ENCODE measurements at places on chromosomes 6 and 20.

GRCh38 chr20:38293491-38294065, 10.4 kb upstream of the BPI start:
- DNase-seq: no peak

GRCh38 chr6:73558624-73559398, 38.0 kb upstream of the EEF1A1 start:
- DNase-seq: no peak

GRCh38 chr20:17871181-17871580, 97.4 kb downstream of the SNX5 start:
- DNase-seq: no peak

GRCh38 chr6:99241905-99242534, 107.5 kb downstream of the FAXC start:
- DNase-seq: no peak

- DNase-seq: no peak
Measured at GRCh38 chr20:40963505-40963845, 65.1 kb upstream of the TOP1 start.

DNA sequence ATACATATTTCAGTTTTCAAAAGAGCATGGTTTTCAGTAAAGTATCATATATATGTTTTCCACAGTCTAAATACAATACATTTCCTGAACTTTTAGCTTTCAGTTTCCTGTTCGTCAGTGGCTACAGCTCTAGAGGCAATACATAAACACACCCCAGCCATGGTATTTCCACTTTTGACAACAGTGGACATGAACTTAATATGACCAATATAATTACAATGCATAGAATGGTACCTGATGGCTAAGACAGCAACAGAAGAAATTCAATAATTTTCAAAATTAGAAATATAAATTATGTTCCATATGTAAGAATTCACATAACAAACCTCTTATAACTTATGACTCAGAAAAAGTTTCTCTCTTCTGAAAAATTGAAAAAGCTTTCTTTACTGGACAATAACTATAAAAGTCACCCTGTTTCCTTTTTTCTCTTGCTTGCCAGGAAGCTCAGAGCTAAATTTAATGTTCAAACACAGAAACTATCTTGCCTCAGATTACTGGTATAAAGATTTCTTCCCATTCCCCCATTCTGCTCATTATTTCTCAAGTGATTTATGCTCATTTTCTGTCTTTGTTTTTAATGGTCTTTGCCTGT, 19.2 kb downstream of the FKBP5 start:
- DNase-seq: no peak

DNA sequence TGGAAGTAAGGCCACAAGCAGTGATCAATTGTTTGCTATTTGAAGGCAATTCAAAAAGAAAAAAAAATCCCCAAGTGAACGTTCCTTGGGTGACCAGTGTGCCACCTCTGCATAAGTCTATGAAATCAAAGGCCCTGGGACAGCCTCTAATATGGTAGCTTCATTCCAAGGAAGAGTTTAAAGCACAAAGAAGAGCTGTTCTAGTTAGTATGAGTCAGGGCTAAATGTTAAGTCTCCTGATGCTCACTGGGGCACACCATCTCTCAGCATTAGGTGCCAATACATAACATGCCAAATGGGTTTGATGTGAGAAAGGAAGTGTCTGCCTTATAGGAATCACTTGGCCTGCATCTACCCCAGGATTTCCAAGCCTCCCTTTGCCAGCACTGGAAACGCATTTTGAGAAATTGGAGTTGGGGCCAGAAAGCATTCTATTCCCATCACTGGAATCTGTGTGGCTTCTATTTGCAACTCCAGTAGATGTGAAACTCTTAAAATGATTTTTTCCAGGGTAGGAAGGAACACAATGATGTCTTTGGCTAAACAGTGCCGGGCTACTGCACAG, 13.0 kb downstream of the UNC5CL start:
- no peak for DNase-seq

DNA sequence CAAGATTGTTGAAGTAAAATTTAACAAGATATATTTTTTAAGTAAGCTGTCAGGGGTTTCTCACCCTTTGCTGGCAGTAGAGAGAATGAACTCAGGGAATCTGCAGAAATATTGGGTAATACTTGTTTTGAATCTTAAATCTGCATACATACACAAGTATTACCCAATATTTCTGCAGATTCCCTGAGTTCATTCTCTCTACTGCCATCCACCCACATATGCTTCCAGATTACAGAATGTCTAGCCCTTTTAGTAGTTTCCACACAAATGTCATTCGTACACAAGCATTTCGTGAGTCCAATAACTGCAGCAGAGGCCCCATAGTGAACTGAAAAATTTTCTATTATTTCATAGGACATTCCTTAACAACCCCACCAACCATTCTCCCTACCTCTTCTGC, 69.6 kb upstream of the TNFRSF21 start:
- no peak for DNase-seq

DNA sequence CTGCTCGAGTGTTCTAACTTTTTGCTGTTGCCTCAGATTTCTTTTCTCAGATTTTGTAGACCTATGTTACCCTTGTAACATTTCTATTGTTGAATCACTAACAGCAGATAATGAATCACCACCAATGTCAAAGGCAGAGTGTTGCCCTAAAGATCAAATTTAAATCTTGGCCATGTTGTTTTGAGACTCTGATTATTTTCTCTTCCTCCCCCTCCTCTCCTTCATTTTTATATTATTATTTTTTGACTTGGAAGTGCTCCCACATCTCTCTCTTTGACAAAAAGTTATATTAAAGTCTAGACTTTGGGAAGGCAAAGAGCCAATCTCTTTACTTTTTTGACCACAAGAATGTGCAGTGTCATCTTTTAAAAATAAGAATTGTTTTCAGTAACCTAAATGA, 422.7 kb downstream of the NKAIN2 start:
- DNase-seq: no peak

GRCh38 chr20:431012-431904, 23.2 kb downstream of the RBCK1 start:
- no peak for DNase-seq

GRCh38 chr6:137282254-137282653, 63.1 kb upstream of the IFNGR1 start:
- DNase-seq: no peak

- no peak for DNase-seq
Measured at GRCh38 chr6:37866590-37867507, 47.3 kb downstream of the ZFAND3 start.

DNA sequence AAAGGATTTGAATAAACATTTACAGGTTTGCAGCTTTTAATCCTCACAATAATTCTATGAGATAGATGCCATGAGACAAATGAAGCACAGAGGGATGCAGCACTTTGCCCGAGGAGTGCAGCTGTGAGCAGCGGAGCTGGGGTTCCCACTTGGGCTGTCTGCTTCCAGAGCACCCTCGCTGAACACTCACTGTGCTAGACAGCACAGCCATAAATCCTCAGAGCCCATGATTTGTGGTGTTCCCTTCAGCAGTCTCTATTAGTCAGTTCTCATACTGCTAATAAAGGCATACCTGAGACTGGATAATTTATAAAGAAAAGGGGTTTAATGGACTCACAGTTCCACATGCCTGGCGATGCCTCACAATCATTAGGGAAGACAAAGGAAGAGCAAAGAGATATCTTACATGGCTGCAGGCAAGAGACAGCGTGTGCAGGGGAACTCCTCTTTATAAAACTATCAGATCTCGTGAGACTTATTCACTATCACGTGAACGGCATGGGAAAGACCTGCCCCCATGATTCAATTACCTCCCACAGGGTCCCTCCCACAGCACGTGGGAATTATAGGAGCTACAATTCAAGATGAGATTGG, 25.3 kb upstream of the CTAGE9 start:
- DNase-seq: no peak

DNA sequence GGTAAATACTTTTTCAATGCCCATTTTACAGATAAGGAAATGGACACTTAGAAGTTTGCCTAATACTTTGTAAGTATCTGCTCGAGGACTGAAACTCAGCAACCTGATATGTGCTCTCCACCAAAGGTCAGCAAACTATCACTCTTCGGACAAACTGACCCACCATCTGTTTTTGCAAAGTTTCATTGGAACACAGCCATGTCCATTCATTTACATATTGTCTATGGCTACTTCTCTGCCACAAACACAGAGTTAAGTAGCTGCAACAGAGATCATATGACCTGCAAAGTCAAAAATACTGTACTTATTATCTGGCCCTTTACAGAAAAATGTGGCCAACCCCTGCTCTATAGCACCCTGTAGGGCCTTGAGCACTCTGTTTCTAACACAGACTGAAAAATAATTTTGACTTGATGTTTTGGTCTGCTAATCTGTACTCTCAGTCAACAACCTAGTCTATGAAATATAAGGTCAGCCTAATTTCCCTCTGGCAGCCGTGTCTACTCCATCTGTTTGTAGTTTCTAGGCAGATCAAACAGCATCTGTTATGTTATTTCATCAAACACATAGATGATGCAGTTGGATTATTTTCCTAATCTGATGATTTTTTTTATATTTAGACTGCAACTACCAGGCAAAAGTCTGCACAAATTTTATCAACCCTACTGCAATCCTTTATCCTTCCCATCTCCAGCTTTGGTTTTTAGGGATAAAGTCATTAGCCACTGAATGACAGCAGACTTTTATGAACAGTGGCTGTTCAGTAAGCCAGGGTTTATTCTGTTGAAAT, 41.4 kb upstream of the BEND6 start:
- DNase-seq: no peak

GRCh38 chr6:169229615-169230321, 23.9 kb downstream of the THBS2 start:
- DNase-seq: peak; percentile 70

- DNase-seq: no peak
Measured at GRCh38 chr20:56202493-56203077, 45.9 kb upstream of the MC3R start.

- no peak for DNase-seq
Measured at GRCh38 chr6:22468256-22468965, 101.0 kb upstream of the HDGFL1 start.

DNA sequence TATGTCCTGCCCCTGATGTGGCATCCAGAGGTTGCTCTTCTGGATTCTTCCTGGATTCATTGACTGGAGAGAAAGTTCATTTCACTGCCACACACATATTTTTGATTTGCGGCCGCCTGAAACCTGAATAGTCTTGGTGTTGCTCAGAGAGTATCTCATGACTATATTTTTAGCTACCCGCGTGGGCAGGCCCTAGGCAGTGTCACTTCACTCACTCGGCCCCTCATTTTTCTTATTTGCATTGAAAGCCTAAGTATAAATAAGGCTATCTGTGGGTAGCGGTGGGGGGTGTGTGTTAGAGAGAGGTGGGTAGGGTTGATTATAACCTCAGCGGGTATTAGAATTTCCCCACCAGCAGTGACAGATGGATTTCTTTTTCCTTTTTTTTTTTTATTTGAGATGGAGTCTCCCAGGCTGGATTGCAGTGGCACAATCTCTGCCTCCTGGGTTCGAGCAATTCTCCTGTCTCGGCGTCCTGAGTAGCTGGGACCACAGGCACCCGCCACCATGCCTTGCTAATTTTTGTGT, 113.5 kb downstream of the JARID2 start:
- no peak for DNase-seq

DNA sequence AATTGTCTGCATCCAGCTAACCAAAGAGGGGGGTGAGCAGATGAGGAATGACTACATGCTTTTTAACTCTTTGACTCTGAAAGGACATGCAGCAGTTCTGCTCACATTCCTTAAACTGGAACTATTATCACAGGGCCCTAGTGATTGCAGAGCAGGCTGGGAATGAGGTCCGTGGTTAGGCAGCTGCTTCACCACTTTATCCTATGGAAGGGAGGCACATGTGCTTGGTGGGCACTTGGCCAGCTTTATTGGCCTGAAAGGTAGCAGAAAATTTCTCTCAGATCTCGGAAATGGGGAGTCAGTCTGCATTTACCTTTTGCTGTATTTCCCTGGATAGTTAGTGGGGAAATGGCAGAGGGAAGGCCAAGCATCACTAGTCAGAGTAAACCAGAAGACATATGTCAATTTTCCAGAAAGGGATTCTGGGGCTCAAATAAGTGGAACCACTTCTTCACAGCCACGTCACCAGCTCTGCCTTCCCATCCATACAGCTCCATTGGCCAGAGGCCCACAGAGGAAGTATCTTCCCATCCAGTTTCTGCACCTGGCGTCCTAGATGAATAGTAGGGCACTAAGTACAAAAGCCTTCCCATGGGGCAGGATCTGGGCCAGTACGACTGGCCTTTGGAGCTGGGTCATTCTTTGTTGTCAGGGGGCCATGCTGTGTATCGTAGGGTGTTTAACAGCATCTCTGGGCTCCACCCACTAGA, 444.8 kb downstream of the PTPRT start:
- no peak for DNase-seq

GRCh38 chr6:56786256-56786655, 143.6 kb upstream of the DST start:
- DNase-seq: no peak

DNA sequence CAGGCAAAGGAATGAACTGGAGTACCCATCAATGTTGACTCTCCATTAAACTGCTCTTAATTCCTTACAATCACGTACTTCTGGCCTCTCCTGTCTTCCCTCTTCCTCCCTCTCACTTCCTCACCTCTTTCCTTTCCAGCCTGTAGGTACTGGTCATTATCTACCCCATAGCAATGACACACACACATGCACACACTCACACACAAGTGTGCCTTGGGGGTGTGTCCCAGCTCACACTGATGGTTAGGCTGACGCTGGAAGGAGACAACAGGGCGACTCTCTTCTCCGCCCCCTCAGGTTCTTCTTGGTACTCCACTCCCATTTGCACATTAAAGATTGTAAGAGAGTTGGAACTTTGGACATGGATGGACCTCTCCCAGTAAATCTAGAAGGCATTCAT, 14.0 kb upstream of the SERPINB9 start:
- DNase-seq: peak; percentile 28

DNA sequence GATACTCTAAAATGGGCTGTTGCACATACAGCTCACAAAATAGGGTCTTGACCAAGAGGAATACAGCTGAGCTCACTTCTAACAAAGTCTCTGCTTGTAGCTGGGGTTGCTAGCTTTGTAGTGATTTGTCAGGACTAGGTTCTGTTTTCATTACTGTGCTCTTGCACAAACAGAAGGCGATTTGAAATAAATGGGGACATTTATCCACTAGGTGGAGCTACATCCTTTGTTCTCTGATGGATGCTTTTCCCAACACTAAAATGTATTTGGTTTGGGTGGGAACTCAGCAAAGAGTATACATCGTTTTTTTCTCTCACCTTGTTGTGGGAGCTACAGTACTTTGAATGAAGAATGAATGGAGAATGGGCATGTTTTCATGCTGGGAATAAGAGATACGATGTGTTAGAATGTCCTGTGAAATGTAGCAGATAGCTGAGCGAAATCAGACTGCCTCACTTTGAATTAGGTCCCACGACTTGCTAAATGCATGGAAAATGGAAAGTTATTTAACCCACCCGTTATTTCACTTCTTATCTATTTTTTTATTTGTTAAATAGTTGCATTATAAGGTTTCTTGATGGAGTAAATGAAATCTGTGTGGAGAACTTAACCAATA, 494.7 kb upstream of the MAP3K7 start:
- no peak for DNase-seq

- no peak for DNase-seq
Measured at GRCh38 chr20:34895465-34895864, 19.1 kb downstream of the ACSS2 start.
